ENCODE measurements at places on chromosomes 4 and X.

- no peak for DNase-seq
Measured at GRCh38 chr4:38449506-38450174, 214.4 kb upstream of the KLF3 start.

- no peak for DNase-seq
Measured at GRCh38 chr4:8761824-8762205, 109.8 kb downstream of the HMX1 start.

GRCh38 chr4:153780221-153780620, 8.7 kb downstream of the SFRP2 start:
- DNase-seq, result no peak

GRCh38 chrX:39491548-39492297, 606.0 kb downstream of the BCOR start:
- no peak for DNase-seq

DNA sequence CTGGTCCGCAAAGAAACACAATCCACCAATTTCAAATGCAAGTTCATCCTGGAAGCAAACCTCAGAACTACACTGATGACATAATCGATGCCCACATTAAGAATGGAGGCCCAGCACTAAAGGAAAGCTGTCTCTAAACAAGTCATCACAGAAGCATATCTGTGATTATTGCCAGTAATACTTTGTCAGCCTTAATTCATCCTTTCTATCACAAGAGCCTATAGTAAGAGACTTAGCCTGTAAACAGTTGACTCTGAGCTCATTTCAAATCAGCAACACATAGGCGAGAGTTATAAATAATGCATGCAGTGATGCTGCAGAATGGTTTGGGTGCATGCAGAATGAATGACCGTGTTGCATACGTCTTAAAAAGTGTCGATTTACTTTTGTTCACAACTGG, 105.9 kb upstream of the ZFP42 start:
- no peak for DNase-seq

DNA sequence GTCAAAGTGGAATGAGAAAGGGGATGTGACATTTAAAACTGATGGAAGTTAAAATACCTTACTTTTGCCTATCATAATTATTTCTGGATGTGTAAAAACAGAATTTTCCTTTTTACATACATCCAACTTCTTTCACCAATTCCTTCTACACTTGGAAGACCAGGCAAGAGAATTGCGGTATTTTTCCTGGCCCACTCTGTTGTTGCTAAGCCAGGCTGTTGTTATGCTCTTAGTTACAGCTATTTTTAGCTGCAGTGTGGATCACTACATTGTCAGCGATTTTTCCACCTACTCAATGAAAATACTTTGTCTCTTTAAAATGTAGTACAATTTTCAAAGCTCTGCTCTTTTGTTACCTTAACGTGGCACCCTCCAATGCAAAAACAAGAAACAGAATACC, 43.4 kb downstream of the NKX6-1 start:
- DNase-seq, result no peak

DNA sequence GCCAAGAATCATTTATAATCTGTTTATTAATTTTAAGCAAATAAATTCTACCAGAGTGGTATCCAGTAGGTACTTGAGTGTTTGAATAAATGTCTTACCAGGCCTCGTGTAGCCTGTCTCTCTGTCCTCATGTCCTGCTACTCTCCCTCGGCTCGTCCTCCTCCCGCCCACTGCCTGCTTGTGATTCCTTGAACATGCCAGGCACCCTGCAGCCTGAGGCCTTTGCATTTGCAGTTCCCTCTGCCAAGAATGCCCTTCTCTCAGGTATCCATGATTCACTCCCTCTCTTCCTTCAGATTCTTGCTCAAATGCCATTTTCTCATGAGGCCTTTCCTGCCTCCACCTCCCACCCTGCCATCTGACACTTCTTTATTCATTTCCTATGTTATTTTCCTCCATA, 209.7 kb upstream of the PRPS2 start:
- DNase-seq, result peak; percentile 6

GRCh38 chrX:3589474-3589873, 124.0 kb downstream of the PRKX start:
- no peak for DNase-seq

DNA sequence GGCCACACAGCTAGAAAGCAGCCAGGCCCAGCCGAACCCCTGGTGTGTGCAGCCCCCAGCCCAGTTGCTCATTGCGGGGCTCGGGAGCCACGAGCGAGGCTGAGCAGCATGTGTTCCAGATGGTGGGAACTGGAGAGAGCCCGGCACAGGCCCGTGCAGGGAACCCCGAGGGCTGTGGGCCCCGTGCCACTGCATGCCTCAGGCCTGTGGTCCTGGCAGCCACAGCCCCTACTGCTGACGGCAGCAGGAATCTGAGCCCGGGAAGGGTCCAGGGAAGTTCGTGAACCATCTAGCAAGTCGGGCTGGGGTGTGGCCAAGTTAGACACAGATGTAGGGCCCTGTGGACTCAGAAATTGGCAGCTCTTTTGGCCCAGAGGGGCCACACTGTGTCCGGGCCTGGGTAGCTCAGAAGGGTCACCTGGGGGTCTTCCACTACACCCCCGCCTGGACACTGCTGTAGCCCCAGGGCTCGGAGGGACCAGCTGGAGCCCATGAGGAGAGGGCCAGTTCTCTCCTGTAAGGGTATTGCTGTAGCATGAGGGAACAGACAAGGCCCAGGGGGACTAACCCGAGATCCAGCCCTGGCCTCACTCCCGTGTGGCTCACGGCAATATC, 12.1 kb downstream of the HTRA3 start:
- DNase-seq, result no peak

DNA sequence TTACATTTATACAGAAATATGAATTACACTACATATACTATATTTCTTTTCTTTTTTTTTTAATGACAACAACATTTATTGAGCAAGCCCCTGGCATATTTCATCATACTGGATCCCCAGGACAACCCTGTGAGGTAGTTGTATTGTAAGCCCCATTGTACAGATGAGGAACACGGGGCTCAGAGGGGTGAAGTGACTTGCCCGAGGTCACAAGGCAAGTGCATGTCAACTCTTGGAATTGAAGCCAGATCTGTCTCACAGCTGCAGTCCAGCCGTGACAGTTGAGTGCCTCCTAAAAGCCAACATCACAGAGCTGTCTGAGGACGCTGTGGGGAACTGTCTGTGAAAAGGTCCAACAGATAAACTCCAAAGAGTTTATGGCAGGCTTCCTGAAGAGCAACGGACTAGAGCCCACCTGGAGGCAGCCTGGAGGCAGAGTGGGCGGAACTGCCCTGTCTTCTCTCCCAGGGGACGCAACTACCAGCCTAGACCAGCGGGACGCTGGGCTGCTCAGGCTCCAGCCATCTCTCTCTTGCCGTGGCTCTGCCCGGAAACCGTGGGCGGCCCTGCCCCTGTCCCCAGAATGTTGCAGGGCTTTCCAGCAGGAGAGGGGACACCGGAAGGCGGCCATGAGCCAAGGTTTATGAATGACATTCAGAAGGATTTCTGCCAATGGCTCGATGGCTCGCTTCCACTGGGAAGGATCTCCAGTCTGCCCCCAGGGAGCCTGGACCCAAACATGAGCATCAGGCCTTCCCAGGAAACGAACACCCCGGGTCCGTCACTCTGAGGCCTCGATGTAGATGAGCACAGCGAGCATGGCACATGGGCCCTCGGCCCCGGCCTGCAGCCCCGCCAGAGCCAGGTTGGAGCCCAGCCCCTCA, 50.1 kb downstream of the CFAP299 start:
- no peak for DNase-seq

GRCh38 chrX:3442691-3443090, 96.2 kb upstream of the MXRA5 start:
- no peak for DNase-seq

DNA sequence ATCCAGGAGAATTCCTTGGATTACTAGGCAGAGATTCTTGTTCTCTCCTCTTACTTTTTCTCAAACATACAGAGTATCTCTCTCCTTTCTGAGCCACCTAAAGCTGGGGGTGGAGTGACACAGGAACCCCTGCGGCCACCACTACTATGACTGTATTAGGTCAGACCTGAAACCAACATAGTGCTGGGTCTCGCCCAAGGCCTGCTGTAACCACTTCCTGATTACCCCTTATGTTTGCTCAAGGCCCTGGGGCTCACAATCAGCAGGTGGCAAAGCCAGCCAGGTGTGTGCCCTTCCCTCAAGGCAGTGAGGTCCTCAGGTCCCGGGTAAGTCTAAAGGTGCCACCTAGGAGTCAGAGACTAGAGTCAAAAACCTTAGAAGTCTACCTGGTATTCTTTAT, 166.4 kb downstream of the PARM1 start:
- DNase-seq, result no peak

- no peak for DNase-seq
Measured at GRCh38 chrX:53288189-53288588, 6.8 kb upstream of the IQSEC2 start.

GRCh38 chrX:11792461-11793421, 34.7 kb downstream of the MSL3 start:
- DNase-seq, result no peak

GRCh38 chr4:12555011-12555410, 929.1 kb downstream of the RAB28 start:
- peak; percentile 31 for DNase-seq

- DNase-seq, result no peak
Measured at GRCh38 chr4:152682143-152682941, 2.5 kb upstream of the TMEM154 start.

- DNase-seq, result no peak
Measured at GRCh38 chrX:119646515-119646914, 40.3 kb upstream of the NKRF start.

- DNase-seq, result peak; percentile 63
Measured at GRCh38 chr4:69054578-69055200, 41.6 kb upstream of the UGT2B7 start.

- DNase-seq, result no peak
Measured at GRCh38 chrX:111180750-111181240, 84.8 kb downstream of the PAK3 start.

- DNase-seq, result no peak
Measured at GRCh38 chr4:121650741-121651140, 46.0 kb downstream of the ANXA5 start.

DNA sequence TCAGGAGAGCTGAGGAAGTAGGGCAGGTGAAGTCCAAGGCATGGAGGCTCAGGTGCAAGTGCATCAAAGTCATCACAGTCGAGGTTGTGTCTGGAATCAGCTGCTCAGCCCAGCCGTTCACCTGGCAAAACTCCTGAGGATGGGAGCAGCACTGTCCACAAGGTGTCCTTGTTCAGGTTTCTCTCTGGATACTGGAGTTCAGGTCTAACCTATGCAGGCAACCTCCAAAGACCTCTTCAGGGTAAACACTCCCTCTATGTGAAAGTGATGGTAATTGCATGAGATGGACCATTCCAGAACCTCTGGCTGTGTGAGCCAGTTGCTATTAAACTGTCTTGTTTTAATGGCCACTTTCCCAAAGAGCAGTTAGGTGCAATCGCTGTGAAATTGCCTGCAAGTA, 120.2 kb upstream of the PSAPL1 start:
- no peak for DNase-seq

DNA sequence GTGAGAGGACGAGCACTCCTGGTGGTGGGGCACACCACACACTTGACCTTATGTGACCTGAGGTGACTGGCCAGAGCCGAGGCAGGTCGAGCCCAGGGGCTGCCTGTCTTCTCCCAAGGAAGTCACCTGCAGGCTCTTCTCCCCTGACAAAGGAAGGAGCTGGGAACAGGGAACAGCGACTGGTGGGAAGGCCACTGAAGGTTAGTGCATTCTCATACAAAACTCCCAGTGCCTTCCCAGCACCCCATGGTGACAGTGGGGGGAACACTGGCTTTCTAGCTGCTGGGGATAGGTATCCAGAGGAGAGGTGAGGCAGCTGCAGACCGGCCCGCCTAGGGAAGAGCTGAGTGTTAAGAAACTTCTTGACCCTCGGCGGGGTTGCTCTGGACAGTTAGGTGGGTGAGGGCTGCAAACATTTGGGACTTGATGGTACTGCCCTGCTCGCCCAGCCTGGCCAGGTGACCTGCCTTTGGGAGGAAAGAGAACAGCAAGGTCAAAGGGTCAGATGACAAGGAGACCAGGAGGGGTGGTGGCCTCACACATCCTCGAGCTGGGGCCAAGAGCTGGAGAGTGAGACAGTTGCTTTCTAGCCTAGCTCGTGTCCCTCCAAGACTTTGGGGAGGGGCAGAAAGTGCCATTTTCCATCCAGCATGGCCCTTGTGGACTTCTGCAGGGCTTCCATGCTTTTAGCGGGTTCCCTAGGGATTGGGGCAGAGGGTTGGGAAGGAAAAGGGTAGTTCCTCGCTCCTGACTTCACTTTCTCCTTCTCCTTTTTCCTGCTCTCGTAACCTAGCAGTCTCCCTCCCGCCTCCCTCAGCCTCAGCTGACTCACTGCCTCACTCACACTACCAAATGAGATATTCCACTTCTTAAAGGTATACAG, 2.7 kb downstream of the NALF2 start:
- DNase-seq, result no peak

GRCh38 chrX:155056877-155057792, 13.8 kb downstream of the CMC4 start:
- DNase-seq, result no peak

DNA sequence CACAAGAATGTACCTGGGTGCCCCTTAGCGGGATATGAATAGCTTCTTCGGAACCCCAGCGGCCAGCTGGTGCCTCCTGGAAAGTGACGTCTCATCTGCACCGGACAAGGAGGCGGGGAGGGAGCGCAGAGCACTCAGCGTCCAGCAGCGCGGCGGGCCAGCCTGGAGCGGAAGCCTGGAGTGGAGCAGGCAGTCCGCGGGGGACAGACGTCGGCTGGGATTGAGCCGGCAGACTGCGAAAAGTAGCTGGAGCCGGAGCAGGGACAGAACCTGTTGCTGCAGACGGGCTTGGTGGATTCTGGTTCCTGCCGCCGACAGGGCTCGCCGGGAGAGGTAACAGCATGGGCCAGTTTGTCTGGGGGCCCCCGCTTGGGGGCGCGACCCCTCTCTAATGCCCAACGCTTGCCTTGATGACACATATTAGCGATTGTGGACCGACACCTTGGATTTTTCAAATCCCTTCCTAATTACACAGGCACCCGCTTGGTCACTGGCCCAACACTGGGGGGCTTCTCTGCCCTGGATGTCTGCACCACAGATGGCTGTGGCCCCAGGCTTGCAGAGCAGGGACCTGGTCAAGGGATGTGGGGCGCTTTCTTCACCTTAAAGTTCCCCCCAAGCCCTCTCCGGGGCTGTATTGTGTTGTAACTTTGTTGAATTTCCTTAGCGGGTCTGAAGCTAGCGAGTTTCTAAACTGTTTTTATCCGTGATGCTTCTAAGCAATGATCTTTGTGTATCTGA, at the start of gene NPFFR2:
Gene NPFFR2, plus strand, starts transcription at position 133 of the 741 bp plus-strand sequence. CDS start 96,592 bp downstream, outside the sequence.
- DNase-seq, result no peak

GRCh38 chr4:159052315-159052714, 50.6 kb upstream of the RAPGEF2 start:
- no peak for DNase-seq

DNA sequence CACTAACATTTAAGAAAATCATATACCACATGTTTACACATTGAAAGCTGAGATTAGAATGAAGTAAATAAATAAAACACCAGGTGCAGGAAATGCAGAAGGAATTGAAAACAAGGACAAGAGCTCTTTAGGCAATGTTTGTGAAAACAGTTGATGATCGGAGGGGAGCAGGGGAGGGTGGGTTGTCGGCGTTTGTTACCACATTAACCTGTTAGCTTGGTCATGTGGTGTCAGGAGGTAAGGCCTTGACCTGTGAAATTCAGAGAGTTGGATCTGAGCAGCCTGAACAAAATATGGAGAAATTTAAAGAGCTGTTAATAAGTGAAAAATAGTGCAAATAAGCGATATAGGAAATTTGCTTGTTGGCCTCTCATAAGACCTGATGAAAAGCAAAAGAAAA, 759.9 kb downstream of the PDHA2 start:
- no peak for DNase-seq

GRCh38 chrX:25241461-25241860, 225.7 kb upstream of the ARX start:
- DNase-seq, result no peak

GRCh38 chr4:24550441-24551175, 33.7 kb downstream of the DHX15 start:
- DNase-seq, result no peak

- DNase-seq, result no peak
Measured at GRCh38 chr4:32226733-32227132, 1506.6 kb downstream of the PCDH7 start.
